ENCODE measurements at places on chromosomes 3 and 15.
A peak's percentile ranks its signal among the peaks of the same experiment; 100 is the strongest.

DNA sequence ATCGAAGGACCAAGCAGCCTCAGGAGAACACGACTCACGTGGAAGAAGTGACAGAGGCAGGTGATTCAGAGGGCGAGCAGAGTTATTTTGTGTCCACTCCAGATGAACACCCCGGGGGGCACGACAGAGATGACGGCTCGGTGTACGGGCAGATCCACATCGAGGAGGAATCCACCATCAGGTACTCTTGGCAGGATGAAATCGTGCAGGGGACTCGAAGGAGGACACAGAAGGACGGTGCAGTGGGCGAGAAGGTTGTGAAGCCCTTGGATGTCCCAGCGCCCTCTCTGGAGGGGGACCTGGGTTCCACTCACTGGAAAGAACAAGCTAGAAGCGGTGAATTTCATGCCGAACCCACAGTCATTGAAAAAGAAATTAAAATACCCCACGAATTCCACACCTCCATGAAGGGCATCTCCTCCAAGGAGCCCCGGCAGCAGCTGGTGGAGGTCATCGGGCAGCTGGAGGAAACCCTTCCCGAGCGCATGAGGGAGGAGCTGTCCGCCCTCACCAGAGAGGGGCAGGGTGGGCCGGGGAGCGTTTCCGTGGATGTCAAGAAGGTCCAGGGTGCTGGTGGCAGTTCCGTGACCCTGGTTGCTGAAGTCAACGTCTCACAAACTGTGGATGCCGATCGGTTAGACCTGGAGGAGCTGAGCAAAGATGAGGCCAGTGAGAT, 26.0 kb downstream of the SYNM start:
- no peak for DNase-seq

DNA sequence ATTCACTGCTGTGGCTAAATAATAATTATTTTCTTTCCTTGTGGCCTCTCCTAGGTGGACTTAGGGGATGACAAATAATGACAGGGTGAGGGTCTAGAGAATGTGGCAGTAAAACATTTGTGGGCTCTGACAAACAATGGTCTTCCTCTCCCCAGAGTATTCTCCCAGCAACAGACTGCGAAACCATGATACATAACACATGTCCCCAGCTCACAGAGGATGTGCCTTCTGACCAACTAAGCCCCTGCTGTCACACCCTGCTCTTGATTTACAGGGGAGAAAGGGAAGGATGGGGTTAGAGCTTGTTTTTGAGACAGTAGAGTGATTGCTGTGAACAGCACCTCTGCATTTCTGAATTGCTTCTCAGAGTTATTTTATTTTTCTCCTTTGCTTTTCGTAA, 116.6 kb upstream of the CTDSPL start:
- DNase-seq = no peak

DNA sequence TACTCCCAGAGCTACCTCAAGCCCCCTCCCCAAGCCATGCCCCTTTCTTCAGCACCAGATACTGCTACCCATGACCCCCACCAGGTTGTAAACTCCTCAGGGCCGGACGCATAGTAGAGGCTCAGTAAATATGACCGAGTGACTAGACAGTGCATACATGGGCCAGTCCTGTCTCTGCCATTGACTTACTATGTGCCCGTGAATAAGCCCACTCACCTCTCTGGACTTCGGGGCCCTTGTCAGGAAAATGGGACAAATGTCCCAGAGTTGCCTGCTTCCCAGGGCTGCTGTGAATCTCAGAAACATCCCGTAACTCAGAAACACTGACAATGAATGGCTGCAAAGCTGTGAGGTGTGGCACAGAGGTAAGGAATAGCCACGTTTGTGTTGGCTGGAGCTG, 48.2 kb upstream of the FGD5 start:
- DNase-seq = no peak

DNA sequence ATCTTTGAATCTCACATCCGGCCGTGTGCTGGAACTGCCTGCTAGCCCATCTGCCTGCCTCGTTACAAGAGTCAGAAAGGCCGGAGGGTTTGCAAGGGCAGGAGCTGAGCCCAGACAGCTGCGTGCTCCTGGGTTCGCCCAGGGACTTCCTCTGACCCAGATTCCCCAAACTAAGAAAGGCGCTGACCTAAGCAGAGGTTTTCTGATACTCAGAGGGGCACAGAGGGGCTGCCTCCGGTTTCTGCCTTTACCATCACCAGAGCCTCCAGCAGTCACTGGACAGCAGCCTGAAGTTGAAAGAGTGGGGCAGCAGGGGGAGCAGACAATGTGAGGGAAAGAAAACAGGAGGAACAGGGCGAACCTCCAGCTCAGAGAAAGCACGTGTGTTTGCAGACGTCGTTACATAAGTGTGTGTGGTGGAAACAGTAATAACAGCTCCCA, 33.4 kb upstream of the RAD18 start:
- DNase-seq = no peak

DNA sequence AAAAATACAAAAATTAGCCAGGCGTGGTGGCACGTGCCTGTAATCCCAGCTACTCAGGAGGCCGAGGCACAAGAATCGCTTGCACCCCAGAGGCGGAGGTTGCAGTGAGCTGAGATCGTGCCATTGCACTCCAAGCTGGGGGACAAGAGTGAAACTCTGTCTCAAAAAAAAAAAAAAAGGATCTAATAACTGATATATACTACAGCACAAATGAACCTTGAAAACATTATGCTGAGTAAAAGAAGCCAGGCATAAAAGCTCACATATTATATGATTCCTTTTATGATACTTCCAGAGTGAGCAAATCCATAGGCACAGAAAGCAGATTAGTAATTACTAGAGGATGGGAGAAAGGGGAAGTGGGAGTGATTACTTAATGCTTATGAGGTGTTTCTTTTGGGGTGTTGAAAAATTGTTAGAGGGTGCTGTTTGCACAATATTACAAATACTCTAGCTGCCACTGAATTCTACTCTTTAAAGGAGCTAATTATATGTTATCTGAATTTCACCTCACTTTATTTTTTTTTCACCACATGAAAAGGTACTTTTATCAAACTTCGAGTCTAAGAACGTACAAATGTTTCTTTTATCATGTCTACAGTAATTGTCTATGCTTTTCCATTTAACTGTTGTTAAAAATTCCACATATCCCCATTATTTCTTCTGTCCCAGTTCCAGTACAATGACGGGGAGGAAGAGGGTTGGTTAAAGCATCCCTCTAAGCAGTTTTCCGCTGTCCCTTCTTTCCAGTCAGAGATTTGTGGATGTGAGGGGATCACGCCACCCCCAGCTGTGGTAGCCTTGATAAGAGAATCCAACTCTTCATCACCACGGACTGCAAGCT, 77.7 kb upstream of the FAM174B start:
- no peak for DNase-seq

GRCh38 chr3:171184372-171184771, 157.9 kb upstream of the SLC2A2 start:
- no peak for DNase-seq

GRCh38 chr3:183555541-183556081, at the start of gene KLHL6:
Gene KLHL6, minus strand, starts transcription at chr3:183555706. Its CDS starts 53 bp downstream, at chr3:183555653.
- peak; percentile 48 for DNase-seq

GRCh38 chr3:38555149-38555840, 59.2 kb downstream of the EXOG start:
- no peak for DNase-seq

- no peak for DNase-seq
Measured at GRCh38 chr3:46901591-46902187, 24.2 kb downstream of the PTH1R start.

GRCh38 chr3:88307666-88308065, 157.9 kb downstream of the C3orf38 start:
- no peak for DNase-seq

- DNase-seq = no peak
Measured at GRCh38 chr3:29138171-29138570, 142.7 kb upstream of the RBMS3 start.

GRCh38 chr3:32303399-32303747, 64.9 kb downstream of the CMTM8 start:
- no peak for DNase-seq

GRCh38 chr15:69060744-69061143, 46.2 kb downstream of the NOX5 start:
- DNase-seq = no peak

GRCh38 chr3:174581558-174581957, 277.6 kb upstream of the NAALADL2 start:
- no peak for DNase-seq

GRCh38 chr3:127137113-127137512, 55.8 kb upstream of the PRR23E start:
- DNase-seq = no peak
